ENCODE measurements at places on chromosomes 5 and 9.
A peak's percentile ranks its signal among the peaks of the same experiment; 100 is the strongest.

DNA sequence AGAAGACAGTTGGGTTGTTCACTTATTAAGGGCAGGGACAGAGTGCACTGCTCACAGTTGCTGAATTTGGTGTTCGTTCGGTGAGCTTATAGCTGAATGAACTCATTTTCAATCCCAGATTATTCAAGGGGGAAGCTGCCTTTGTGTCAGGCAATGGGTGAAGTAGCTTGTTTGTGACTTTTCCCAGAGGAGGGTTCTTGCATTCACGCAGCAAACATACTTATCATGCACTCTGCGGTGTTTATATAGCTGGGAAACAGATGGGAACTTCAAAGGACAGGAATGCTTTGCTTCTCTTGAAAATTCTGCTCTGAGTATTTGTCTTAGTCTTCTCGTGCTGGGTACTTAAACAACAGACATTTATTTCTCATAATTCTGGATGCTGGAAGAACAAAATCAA, 64.7 kb upstream of the ABCA1 start:
- DNase-seq: no peak

- DNase-seq: no peak
Observed at GRCh38 chr5:133262690-133263089, 210.9 kb downstream of the HSPA4 start.

DNA sequence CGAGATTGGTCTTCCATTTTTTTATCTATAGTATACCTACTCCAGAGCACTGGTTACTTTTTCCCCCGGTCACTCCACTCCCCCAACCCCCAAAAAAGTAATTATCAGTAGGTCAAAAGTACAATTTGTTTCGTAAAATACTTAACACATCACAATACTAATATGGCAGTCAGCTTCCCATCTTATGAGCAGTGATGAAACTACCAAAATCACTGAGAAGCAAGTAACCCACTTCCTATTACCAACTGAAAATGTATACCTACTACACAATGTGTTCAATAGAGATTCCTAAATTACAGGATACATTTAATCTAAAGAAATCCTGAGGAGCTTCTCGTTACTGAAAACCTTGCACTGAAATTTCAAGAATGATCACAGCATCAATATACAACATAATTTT, 1.9 kb downstream of the CERT1 start:
- no peak for DNase-seq

GRCh38 chr5:54443270-54443669, 12.2 kb upstream of the HSPB3 start:
- DNase-seq: peak; percentile 32

DNA sequence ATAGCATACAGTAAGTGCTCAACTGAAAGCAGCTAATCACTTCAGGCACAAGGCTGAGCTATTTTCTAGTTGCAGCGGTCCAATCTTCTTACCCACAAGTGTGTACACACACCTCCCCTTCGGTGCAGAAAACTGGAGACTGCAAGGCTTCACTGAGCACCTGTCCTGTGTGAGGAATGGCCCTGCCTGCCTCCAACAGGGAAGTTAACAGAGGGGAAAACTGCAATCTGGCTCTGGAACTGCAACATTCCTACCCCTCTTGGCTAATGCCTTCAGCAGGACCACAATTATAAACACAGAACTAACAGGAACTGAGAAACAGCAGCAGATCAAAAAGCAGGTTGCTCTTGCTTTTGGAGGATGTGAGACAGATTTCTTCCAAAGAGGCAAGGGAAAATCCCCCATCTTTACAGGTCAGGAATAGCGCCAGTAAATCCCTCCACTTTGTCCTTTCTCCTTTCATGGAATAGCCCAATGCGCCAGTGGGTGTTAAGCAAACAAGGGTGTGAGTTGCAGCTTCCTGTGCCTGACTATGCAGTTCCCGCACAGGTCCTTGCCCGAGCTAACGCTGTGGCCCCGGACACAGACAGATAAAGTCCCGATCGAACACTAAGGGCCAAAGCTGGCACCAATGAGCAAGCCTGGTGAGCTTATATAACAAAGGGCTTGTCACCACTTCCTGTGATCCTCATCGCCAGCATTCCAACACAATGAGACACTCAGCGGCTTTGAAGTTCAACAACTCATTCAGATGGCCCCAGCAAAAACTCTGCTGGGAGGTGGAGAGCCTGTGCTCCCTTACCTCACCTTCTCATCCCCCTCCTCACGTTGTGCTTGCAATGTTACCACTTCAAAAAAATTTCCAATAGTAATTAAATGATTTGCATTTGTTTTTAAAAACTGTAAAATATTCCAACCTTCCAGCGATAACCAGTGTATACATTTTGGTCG, 21.5 kb downstream of the SHB start:
- DNase-seq: peak; percentile 12

- DNase-seq: no peak
Observed at GRCh38 chr5:168553377-168554130, 24.4 kb downstream of the FBLL1 start.

- no peak for DNase-seq
Observed at GRCh38 chr5:52013523-52013922, 630.3 kb downstream of the ISL1 start.
